ENCODE measurements at places on chromosomes 4 and X.

GRCh38 chr4:76753814-76754213 lies 144.1 kb downstream of the SOWAHB start:
- no peak for DNase-seq

- DNase-seq, result no peak
Observed at GRCh38 chrX:133497356-133497755, 82.1 kb upstream of the GPC4 start.

GRCh38 chrX:48616576-48616975 lies 19.3 kb downstream of the WDR13 start:
- no peak for DNase-seq

DNA sequence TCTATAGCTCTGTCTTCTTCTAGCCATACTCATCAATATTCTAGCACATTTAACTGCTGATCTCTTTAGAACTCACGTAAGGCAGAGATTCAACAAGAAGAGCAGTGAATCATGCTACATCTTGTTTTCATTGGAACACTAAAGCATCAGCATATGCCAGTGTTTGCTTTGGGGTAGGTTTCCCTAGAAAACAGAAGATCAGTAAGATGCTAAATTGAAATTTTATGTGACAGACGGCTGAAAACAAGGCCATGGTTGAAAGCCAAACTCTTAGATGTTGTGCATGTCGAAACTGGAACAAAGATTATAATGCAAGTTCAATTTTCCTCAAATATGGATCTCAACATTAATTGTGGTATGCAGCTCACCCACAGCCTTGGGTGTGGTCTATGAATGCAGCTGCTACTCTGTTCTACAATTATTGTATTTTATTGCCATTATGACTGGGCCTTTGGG lies 107.6 kb downstream of the PDLIM5 start:
- no peak for DNase-seq

DNA sequence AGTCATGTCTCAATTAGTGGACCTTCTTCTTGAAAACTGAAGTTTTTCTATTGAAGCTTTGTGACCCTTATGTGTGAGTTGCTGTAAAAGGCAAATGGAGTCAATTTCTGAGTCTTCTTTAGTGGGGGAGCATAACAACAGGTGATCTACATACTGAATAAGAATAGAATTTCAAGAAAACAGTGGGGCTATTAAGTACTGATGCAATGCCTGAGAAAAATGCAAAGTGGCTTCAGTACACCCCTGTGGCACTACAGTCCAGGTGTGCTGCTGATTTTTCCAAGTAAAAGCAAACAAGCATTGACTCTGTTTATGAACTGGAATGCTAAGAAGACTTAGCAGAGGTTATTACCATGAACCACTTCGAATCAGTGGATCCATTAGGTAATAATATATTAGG lies 328.0 kb upstream of the PABPC4L start:
- DNase-seq, result no peak

- DNase-seq, result no peak
Observed at GRCh38 chr4:47651231-47651630, 166.2 kb downstream of the ATP10D start.

GRCh38 chr4:171025343-171025742 lies 787.9 kb upstream of the GALNTL6 start:
- DNase-seq, result no peak

- DNase-seq, result no peak
Observed at GRCh38 chr4:138562544-138562991, 320.4 kb upstream of the SLC7A11 start.
